ENCODE measurements at places on chromosomes 3 and 15.

DNA sequence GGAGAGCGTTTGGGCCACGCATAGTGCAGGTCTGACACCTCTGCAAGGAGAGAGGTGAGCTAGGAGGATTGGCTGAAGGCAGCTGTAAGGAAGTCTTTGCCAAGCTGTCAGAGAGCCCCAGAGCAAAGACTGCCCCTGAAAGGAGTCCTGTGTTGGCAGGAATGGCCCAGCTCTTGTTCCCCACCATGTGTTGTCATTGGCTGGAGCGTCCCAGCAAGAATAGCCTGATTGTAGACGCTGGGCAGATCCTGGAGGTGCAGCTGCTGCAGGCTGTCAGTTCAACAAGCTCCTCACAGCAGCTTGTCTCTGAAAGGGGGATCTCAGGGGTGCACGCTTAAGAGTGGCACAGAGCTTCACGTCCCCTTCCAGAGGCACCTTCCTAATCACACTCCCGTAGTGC lies 237.6 kb downstream of the FEZF2 start:
- DNase-seq, result no peak

DNA sequence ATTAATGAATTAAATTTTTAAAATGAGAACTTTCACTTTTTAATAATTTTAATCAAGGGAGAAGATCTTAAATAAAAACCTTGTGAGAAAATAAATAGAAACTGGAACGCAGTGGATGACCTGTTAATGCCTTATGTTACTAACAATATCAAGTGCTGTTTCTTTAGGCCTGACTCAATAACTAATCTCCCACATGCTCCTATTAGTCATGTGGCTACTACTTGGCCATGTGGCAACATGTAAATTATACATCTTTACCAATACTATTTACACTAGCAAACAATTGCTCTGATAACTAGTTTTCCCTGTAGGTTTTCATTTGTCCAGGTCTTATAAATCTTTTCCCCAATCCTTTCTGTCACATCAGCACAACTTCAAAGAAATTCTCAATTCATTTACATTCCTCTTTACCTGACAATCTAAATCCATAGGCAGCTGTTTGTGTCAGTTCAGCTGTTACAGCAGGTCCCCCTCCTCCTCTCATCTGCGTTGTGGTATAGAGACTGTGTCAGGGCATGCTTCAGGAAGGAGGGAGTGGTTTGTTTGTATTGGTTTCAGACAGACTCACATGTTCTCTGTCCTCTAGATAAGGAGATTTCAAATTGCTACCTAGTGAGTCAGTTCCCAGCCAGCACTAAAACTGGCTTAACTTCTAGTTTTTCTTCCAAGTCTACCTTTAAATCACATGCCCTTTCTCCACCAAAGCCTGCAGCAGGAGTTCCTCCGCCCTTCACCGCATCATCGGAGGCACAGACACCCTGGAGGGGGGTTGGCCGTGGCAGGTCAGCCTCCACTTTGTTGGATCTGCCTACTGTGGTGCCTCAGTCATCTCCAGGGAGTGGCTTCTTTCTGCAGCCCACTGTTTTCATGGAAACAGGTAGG lies 11.3 kb upstream of the C3orf52 start:
- DNase-seq, result no peak

GRCh38 chr15:33242669-33243191 lies 48.2 kb upstream of the FMN1 start:
- no peak for DNase-seq

GRCh38 chr3:33787328-33788009 lies 11.0 kb upstream of the PDCD6IP start:
- DNase-seq, result peak; percentile 8
